Renal pelvis (tissue), 12 donors: ENCODE measurements at places on chromosomes 6 and 20. TPM values are rescaled to one million over a fixed set of nuclear protein-coding genes. Genes with fewer than 3 reads are reported as not detected.

Gene SYNDIG1
- polyA plus RNA-seq = 9.9 TPM

Gene PSORS1C2
- 0.10 TPM for polyA plus RNA-seq

Gene FERMT1
- polyA plus RNA-seq = 6.0 TPM

Gene CHRNA4
- 19.1 TPM for polyA plus RNA-seq

Gene WASF1
- polyA plus RNA-seq = 49.0 TPM

Gene MCCD1
- polyA plus RNA-seq = 24.1 TPM

Gene C20orf202
- polyA plus RNA-seq = 0.33 TPM

Gene ZNF334
- 44.9 TPM for polyA plus RNA-seq

Gene PTGIS
- 32.9 TPM for polyA plus RNA-seq

Gene SOX18
- 8.0 TPM for polyA plus RNA-seq

Gene PLCG1
- polyA plus RNA-seq = 191 TPM

Gene DUSP22
- 22.6 TPM for polyA plus RNA-seq

Gene SNAI1
- 16.6 TPM for polyA plus RNA-seq

Gene ABT1
- 16.7 TPM for polyA plus RNA-seq

Gene OR2B6
- polyA plus RNA-seq = not detected

Gene C6orf15
- not detected for polyA plus RNA-seq

GRCh38 chr6:134004714-134005113 is 47.7 kb downstream of the SLC2A12 start:
- DNase-seq = no peak

GRCh38 chr6:64014595-64014994 is 379.0 kb downstream of the PHF3 start:
- DNase-seq = no peak

- DNase-seq = no peak
Observed at GRCh38 chr20:35907017-35907701, 47.1 kb downstream of the SCAND1 start.

GRCh38 chr6:48986845-48987244 is 476.2 kb downstream of the MMUT start:
- DNase-seq = no peak

DNA sequence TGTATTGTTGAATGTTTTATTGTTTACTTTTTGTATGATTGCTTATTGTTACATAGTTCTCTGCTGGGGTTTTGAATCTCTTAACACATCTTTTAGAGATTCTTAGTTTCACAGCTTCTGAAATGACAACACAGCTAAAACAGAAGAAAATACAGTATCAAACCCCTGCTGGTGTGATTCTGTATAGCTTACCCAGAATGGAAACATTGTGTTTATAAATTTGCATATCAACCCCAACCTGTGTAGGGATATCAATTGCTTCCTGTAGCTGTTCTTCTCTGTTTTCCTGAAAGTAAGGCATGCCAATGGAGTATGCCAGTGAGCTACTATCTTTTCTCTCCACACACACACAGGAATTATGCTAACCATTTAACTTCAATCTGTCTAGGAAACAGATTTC is 64.3 kb upstream of the ID4 start:
- no peak for DNase-seq

- DNase-seq = no peak
Observed at GRCh38 chr20:2520617-2521016, 11.9 kb upstream of the ZNF343 start.

- no peak for DNase-seq
Observed at GRCh38 chr6:140806431-140806830, 1326.3 kb upstream of the GJE1 start.

- no peak for DNase-seq
Observed at GRCh38 chr6:159172091-159172491, 2.9 kb downstream of the FNDC1 start.

DNA sequence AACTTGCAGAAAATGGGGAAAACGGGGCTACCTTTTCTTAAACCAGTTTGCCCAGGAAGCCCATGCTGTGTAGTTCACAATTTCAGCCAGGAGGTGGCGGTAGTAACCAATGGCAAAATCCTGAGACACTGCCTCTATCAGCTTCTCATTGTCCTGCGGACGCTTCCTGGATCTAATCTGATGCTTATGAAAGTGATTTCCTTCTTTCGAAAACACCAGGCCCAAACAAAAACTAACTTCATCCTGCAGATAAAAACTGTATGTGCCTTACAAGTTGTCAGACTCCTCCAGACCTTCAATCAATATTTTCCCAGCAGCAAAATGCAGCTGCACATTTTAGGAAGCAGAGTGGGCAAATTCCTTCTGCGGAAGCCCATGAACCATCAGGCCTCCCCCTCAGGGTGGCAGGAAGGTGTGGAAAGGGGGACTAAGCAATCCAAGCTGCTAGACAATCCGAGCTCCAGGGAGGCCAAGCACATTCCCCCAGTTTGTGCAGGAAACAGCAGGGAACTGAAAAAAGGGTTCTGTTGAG is 88.5 kb downstream of the LY86 start:
- peak; percentile 72 for DNase-seq

DNA sequence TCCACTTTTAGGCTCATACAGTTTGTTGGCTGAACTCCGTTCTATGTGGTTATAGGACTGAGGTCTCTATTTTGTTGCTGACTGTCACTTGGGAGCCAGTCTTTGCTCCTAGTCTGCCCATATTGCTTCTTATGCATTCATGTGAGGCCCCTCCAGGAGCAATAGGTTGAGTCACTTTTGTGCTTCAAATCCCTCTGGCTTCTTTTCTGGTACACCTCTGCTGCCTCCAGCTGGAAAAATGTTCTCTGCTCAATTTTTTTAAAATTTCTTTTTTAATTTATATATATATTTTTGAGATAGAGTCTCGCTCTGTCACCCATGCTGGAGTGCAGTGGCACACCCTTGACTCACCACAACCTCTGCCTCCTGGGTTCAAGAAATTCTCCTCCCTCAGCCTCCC is 42.7 kb upstream of the NOX3 start:
- DNase-seq = no peak

DNA sequence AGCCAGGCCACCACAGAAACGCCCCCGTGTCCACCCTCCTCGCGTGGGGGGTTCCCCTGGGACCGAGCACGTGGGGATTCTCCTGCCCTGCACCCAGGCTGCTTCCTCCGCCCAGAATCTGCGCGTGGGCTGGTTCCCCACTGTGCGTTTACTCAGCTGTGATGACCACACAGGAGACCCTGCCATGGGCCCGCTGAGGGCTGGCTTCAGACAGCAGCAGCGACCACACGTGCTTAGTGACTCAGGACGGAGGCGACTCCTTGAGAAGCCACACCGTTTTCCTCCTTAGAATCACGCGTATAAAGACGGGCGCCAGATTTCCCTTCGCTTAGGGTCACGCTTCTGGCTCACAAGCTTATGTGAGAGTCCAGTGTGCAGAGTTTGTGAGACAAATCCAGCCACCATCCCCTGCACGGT is 63.9 kb upstream of the PDE10A start:
- DNase-seq = no peak

- DNase-seq = no peak
Observed at GRCh38 chr6:15881150-15881549, 218.3 kb upstream of the DTNBP1 start.

- DNase-seq = no peak
Observed at GRCh38 chr20:16011056-16011455, 562.2 kb downstream of the KIF16B start.

DNA sequence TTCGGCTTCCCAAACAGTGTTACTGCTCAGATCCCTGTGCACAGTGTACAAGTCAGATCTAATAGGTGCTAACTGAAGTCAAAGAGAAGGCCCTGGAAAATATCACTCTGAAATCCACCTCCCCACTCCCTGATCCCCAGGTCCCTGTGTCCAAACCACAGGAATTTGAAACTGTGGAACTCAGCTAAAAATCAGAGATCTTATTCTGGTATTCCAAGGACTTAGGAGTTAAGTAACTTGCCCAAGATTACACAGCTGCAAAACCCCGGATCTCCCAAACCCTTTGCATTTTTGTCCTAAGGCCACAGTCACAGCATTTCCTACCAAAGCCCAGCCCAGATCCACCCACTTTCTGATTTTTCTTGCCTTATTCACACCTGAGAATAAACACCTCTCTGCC is 32.3 kb upstream of the SLC23A2 start:
- no peak for DNase-seq

- peak; percentile 24 for DNase-seq
Observed at GRCh38 chr6:132456700-132457143, 55.4 kb upstream of the MOXD1 start.

DNA sequence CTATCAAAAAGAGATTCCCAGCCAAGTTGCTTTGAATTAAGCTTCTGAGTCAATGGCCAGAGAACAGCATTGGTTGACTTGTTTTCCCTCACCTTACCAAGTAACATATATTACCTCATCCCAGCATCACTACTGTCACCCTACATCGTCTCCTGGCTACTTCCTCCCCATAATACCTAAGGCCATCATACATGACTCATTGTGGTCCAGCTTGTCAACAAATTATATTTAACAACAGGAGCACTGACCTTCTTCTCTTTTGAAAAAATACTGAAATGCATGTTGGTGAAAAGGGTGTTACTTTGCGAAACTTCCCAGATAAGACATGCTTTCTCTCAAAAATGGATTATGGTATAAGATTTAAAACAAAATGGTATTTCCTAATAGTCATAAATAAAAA is 106.9 kb downstream of the TBX18 start:
- DNase-seq = no peak

- no peak for DNase-seq
Observed at GRCh38 chr6:119865466-119866350, 516.1 kb upstream of the MAN1A1 start.

GRCh38 chr20:58000861-58001260 is 227.6 kb downstream of the ANKRD60 start:
- DNase-seq = no peak

GRCh38 chr20:48771542-48771941 is 56.3 kb downstream of the PREX1 start:
- peak; percentile 68 for DNase-seq

GRCh38 chr20:24160563-24161281 is 172.1 kb upstream of the GGTLC1 start:
- DNase-seq = peak; percentile 44

- no peak for DNase-seq
Observed at GRCh38 chr6:164210323-164210722, 795.8 kb downstream of the QKI start.

GRCh38 chr20:63215101-63216040 is 560 bp downstream of the YTHDF1 start:
- no peak for DNase-seq

DNA sequence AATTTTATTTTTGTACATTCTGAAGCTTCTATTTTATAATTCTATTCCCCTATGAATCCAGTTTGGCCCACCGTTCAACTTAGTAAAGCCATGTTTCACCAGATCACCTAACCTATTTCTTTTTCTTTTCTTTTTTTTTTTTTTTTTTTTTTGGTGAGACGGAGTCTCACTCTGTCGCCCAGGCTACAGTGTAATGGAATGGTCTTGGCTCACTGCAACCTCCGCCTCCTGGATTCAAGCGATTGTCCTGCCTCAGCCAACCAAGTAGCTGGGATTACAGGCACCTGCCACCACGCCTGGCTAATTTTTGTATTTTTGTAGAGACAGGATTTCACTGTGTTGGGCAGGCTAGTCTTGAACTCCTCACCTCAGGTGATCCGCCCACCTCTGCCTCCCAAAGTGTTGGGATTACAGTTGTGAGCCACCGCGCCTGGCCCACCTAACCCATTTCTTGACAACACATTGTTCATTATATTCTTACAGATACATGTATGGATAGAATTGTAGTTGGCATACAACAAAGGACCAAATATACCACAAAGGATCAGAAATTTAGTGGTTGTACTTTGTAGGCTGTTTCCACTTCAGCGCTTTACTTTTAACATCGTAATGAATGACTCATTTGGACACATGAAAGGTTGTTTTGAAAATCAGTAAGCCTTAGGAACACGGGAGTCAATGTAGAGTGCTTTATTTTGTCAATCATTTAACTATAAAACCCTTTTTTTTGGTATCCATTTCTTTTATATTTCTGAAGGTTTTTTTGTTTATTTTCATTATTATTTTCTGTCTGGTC is 63.2 kb downstream of the GJA1 start:
- DNase-seq = no peak

- DNase-seq = no peak
Observed at GRCh38 chr6:150622476-150622875, 22.8 kb downstream of the PLEKHG1 start.
